ENCODE measurements at places on chromosomes 12 and 14. TPM values are rescaled to one million over a fixed set of nuclear protein-coding genes. Genes with fewer than 3 reads are reported as not detected.

GRCh38 chr14:34018564-34019244 is 67.8 kb upstream of the EGLN3 start:
- DNase-seq: no peak

- no peak for DNase-seq
These were observed 304.7 kb upstream of the TMTC1 start for GRCh38 chr12:30088259-30088995.

DNA sequence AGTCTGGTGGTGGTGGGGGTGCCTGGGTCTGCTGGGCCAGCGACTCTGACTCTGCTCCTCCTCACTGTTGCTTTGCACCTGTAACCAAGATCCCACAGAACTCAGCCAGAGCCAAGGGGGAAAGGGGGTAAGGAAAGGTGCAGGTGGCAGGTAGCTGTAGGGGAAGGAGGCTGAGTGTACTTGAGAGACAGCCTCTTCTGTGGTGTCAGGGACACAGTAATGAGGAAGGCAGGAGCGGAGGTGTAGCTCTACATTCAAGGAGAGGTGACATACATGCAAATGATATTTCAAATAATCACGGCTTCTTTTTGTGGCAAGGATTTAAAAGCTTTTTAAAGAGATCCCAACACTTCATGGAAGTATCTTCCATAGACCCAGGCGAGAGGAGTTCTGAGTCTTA is 23.4 kb downstream of the TESPA1 start:
- DNase-seq: no peak

GRCh38 chr14:50935126-50936015 is 8.9 kb downstream of the PYGL start:
- no peak for DNase-seq

GRCh38 chr14:89340200-89341181 is 76.5 kb downstream of the FOXN3 start:
- no peak for DNase-seq

DNA sequence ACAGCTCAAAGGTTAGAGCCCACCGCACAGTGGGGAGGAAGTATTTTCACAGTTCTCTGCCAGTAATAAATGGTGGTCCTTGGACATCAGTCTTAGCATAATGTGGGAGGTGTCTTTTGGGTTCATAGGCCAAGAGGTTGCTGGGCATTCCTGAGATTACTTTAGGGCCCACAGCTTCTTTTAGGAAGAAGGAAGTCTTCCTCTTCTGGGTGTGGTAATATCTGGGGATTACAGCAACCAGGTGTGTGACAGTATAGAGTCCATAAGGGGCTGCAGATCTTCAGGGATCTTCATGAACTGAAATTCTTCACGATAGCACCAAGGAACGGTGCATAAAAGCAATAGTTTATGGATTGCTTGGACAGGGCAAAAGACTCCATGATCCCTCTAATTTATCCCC is 56.2 kb upstream of the PTGR2 start:
- no peak for DNase-seq

GRCh38 chr12:89831310-89832095 is 122.9 kb upstream of the ATP2B1 start:
- DNase-seq: no peak

- no peak for DNase-seq
These were observed 256.6 kb upstream of the FOXN3 start for GRCh38 chr14:89673512-89674225.

GRCh38 chr12:100503228-100503628 is 29.6 kb downstream of the NR1H4 start:
- no peak for DNase-seq

DNA sequence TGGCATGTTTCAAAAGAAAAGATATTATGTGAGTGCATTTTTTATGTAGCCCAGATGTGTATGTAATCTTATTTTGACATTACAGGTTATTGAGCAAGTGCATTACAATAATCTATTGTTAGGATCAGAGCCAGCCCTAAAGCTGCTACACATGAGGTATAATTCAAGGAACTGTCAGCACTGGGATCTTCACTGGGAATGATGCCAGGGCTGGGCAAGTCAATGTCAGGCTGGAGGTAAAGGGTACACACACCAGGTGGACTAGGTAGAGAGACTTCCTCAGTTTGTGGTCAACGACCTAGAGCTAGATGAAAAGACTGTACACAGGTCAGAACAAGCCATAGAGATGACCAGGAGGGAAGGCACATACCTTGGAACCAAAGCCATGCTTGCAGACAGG is 15.4 kb downstream of the TRIM9 start:
- no peak for DNase-seq

DNA sequence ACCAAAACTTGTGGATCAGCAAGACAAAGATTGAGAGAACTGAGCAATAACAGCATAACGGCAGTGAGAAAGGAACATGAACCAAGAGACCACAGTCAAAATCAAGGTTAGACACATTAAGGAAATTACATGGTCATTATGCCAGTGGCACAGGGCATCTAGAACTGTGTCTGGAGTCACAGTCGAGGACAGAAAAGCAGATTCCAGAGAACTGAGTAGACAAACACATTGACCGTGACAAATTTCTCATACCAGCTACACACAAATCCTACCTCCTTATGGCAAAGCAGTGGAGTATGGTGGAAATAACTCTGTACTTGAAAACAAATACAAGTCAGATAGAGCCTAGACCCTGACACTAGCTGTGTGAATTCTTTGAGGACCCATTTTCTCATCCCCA is 367.3 kb downstream of the DUSP6 start:
- no peak for DNase-seq

- DNase-seq: no peak
These were observed 140.3 kb downstream of the GCH1 start for GRCh38 chr14:54762296-54762695.

DNA sequence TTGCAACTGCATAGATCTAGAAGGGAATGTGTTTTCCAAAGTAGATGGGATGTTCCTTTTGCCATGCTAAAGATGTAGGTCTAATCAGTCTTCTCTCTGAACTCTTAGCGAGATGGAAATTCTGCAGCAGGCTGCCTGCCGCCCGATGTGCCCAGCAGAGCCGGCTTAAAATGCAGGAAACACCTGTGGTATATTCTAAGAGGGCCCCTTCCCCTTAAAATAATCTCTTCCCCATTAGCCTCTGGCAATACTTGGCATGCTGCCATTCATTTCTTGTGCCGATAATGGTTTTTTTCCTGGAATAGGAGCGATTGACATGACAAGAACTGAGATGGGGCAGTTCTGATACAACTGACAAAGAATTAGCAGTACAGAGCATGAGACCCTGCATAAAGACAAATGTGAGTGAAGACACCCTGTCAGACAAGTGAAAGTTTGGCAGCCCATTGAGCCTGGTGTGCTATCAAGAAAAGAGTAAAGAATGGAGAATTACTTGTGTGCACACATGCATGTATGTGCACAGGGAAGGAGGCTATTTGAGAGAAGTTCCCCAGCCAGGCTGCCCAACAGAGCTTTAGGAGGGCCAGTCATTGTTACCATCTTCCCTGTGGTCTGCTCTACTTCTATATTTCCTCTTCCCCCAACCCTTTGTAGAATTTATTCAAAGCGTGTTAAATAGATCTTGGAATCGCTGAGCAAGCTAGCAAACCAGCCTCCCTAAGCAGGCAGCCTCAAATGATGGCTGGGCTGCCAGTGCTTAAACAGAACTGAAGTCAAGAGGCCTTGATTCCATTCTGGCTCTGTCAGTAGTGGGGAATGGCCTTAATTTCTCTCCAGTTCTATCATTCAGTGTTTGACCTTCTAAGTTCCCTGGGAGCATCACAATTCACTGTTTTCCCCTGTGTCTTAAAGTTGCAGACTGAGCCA is 29.6 kb upstream of the NTF3 start:
- no peak for DNase-seq

DNA sequence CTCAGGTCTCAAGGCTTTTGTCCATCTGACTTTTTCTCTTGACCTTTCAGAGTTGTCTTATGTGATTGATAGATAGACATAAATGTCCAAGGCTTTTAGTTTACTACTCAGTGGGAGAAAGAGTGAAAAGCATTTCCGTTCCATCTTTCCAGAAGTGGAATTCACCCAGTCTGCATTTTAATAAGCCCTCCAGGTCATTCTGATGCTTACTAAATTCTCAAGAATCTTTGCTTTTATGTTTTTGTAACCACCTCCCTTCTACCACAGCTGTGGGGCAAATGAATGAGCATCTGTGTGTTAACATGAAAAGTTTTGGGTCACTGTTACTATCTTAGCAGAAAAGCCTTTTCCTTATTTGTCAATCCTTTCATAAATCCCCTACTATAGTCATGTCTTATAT is 251.4 kb downstream of the LRIG3 start:
- no peak for DNase-seq

DNA sequence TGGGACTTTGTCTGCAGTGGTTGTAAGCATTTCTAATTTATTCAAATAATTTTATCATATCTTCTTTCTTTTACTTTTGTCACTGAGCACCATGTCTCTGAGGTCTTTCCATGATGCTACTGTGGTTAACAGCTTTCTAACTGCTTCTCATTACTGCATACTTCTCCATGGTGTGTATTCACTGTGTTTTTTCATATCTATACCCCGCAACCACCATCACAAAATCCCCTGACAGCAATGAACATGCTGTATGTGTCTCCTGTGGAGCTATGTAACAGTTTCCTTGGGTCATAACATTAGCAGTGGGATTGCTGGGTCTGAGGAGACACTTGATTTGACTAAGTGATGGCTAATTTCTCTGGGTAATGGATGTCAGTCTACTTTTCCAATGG is 29.2 kb upstream of the CHST11 start:
- no peak for DNase-seq

DNA sequence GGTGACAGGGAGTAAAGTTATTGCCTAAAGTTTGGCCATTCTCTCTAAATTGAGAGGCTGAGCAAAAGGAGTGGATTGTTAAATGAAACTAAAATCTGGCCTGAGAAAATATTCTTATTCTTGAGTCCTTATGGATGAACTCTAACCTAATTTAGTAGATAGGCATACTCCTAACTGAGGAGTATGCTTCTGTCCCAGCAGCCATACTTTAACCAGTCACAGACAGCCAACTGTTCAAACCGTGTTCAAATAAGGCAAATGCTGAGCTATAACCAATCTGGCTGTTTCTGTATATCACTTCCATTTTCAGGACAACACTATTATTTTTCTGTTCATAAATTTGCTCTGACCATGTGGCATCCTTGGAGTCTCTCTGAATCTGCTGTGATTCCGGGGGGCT is 75.9 kb upstream of the RERGL start:
- no peak for DNase-seq

DNA sequence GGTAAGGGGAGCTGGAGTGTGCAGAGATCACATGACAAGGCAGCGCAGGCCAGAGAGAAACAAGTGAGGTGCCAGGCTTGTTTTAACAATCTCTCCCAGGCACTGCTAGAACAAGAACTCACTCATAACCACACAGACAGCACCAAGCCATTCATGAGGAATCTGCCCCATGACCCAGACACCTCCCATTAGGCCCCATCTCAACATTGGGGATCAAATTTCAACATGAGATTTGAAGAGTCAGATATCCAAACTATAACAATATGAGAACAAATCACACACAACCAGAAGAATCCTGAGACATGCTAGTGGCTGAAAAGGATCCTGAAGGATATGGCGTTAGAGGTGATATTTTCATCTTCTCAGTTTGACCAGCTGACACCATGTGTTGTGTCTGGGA is 21.9 kb downstream of the OR6J1 start:
- no peak for DNase-seq

- DNase-seq: no peak
These were observed 258.1 kb downstream of the PCNX1 start for GRCh38 chr14:71165121-71166031.

DNA sequence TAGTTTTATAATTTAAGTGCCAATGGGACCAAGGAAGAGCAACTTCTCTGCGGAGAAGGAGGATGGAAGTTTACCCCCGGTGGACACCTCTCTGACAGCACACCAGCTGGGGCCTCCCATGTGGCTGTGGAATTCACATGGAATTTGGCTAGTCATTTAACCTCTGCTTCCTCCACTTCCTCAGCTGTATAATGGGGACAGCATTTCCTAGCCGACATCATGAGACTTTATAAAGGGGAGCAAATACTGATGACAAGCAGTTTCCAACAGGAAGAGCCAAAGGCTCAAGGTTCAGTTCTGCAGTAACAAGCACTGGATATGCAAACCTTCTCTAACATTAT is 7.5 kb downstream of the DUSP6 start:
- no peak for DNase-seq

GRCh38 chr12:89674326-89674942 is 34.2 kb downstream of the ATP2B1 start:
- DNase-seq: no peak

DNA sequence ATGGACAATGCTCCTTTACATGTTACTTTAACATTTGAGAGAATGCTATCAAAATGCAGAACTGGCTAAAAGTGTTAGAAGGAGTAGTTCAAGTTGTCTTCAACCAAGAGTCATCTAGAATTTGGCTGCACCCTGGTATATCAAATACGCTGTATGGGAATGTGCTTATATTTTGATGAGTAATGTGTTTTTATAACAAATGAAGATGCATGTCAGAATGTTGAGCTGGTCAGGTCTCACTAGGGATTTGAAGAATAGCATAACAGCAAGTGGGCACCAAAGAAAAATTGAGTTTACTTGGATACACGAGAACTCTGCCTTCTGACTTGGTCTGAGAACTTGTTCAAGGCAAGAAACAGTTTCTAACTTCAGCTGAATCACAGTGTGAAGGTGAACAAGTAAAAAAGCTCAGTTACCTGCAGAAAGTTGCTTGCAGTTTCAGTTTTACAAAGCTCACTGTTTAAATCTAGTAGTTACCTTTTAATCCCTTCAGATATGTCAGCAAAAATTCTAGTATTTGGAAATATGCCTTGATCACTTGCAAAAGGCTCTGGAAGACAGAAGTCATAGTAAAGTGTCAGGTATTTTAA is 82.3 kb downstream of the PDE3A start:
- no peak for DNase-seq

DNA sequence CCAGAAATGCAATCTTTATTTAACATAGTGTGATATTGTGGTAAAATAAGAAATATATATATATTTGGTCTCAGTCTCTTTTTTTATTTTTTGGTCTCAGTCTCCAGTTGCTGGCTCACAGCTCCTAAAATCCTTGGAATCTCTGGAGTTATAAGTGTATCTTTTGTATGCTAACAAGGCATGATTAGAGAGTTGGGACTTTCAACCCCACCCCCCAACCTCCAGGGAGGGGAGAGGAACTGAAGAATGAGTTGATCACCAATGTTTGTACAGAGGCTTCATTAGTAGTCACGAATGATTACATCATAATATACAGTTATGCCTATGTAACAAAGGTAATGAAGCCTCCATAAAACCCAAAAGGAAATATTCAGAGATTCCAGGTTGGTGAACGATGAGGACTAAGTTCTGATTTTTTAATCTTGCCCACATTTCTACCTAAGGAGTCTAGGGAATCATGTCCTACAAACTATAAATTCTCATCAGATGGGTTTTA is 22.8 kb upstream of the LALBA start:
- DNase-seq: no peak

The TPPP2 gene
- not detected for total RNA-seq

The GLS2 gene
- total RNA-seq: 2.9 TPM

The LEMD3 gene
- total RNA-seq: 11.5 TPM

The CEBPE gene
- total RNA-seq: not detected

The CCDC175 gene
- total RNA-seq: 0.24 TPM

The TAPBPL gene
- not detected for total RNA-seq

The EIF4B gene
- 774 TPM for total RNA-seq

The CACNA2D4 gene
- total RNA-seq: 8.5 TPM

The CLSTN3 gene
- 24.0 TPM for total RNA-seq

All from neural progenitor cell (in vitro differentiated cells).